ENCODE measurements at places on chromosomes 2 and 18.

- DNase-seq, result no peak
Observed at GRCh38 chr2:53188851-53189510, 578.6 kb upstream of the CHAC2 start.

DNA sequence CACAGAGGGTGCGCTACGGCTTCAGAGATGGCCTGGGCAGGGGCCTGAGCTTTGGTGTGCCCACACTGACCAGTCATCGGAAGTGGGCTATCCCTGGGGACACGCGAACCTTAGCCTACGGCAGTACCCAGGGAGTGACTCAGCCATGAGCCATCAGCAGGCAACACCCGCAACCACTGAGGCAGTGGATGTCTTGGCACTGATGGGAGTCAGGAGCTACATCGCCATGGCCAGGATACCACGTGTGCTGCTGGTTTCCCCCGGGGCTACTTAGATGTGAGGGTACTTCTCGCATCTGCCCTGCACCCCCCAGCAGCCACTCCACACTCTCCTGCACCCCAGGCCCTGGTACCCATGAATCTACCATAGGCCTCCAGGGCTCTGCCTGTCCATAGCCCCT is 12.8 kb upstream of the HPCAL1 start:
- no peak for DNase-seq

DNA sequence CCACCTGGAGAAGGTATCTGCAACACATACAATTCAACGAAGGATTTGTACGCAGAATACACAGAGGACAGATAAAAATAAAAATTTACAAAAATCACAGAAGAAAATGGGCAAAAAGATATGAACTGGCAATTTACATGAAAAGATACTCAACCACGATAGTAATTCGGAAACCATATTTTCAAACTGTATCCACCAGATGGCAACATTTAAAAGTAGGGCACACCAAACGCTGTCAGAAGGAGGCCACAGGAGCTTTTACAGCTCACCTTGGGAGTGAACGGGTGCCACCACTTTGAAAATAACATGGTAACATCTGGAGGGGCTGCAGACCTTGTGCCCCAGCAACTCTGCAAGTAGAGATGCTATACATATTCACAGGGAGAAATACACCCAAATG is 9.8 kb downstream of the KIF1A start:
- DNase-seq, result no peak

GRCh38 chr2:166344286-166345113 is 31.2 kb downstream of the SCN9A start:
- no peak for DNase-seq

DNA sequence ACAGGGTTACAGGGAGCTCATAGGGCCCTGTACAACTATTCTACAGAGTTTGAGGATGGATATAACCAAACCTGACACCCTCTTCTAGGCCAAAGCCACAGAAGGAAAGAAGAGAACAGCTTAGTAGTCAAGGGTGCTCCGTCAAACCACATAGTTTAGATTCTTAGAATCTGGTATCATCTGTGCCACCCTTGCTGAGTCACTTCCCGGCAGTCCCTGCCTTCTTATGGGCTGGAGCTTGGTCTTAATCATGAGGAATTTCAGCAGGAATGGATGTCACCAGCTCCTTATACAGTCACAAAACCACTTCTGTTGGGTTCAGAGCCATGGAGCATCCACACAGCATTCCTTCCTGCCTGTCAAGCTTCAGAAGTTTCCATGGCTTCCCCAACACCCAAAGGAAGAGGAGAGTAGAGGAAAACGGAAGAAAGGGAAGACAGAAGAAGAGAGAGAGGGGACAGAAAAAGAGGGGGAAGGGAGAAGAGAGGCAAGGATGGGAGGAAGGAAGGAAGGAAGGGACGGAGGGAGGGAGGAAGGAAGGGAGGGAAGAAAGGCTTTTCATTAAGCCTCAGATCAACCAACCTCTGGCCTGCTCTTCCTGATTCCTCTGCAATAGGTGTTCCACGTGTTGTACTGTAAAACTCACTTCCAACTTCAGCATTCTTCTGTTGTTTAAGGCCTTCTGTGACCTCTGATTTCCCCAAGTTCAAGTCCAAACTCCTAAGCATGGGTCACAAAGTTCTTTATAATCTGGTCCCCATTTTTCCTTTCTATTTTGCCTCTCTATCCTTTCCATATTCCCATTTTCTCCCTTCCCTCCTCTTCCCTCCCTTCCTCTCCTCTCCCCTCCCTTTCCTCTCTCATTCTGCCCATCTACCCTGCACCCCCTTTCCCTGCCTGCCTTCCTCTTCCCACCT is 246.1 kb upstream of the TNP1 start:
- no peak for DNase-seq

DNA sequence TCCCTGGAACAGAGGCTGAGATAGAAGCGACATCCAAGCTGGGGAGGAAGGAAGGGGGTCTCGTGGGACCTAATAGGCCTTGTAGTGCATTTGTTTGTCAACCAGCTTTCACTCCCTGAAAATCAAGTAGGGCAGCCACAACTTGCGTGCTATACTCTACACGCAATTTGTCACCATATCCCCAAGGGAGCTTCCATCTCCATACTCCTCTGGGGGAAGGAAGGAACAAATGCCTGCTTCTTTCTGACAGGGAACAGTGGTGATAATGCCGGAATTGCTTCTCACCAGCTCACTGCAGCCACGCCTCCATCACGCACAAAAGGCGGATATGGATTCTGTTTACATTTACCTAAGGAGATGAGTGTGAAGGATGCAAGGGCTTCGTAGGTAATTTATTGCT is 213.4 kb downstream of the TMEM163 start:
- no peak for DNase-seq

DNA sequence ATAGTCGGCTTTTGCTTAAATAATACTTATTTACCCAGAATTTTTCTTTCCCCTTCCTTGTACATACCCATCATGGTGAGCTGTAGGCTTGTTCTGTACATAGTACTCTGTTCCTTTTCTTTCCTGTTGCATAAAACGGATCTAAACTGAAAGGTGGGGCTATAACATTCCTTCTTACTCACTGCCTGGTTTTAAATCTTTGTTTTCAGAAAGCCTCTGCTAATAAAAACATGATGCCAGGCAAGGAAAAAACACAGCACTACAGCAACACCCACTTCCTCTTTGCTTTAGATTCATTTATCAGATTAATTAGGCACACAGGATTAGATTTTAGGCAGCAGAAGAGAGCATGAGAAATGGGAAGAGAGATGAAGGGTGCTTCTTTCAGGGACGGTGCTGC is 19.6 kb upstream of the STON1 start:
- no peak for DNase-seq
